A172 (cell line): ENCODE measurements at places on chromosomes 1 and 21. TPM values are rescaled to one million over a fixed set of nuclear protein-coding genes. Genes with fewer than 3 reads are reported as not detected.
A peak's percentile ranks its signal among the peaks of the same experiment; 100 is the strongest.

Gene CFAP141
- total RNA-seq = not detected in 2 replicates

Gene SPRR3
- not detected in 2 replicates for total RNA-seq

DNA sequence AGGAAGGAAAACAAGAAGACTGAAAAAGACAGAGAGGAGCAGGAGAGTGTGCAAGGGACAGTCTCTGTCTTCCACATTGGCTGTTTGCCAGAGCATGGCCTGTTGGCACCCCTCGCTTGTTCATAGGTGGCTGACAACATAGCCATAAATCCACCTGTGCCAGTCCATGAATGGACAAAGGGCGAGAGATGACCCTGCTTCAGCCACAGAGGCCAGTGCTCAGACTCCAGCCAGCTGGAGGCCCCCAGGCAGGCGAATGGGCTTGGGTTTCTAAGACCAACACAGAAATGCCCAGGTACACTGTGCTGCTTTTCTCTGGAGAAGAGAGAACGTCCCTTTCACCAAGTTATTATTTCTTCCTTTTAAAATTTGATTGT is 60.6 kb downstream of the RIPK4 start:
- DNase-seq = no peak

DNA sequence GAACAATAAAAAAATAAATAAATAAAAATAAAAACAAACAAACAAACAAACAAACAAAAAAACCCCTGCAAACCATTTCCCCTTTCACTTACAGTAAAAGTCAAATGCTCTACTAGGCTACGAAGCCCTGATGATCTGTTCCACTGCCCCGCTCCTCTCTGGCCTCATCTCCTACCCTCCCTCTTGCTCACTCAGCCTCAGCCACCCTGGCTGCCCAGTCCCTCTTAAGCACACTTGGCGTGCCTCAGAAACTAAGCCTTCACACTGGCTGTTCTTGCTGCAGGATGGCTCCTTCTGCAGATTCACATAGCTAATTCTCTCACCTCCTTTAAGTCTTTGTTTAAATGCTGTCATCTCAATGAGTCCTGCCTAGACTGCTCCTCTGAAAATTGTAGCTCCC is 30.8 kb upstream of the UHMK1 start:
- DNase-seq = no peak

DNA sequence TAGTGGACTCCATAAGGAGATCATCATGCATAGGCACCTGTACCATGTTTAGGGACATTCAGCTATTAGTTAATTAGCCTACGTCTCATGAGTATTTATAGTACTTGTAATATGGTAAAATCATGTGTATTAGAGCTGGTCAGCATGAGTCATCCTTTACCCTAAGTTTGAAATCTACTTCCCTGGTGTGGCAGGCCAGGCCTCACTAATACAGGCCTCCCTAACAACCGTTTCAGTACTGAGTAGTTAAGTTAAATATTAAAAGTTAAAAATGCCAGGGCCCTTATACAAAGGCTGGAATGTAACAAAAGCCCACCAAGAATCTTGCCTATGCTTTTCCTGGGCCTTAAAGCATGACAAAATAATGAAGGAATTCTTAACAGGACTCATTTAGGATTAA is 356.3 kb upstream of the DPYD start:
- DNase-seq = peak; percentile 30

DNA sequence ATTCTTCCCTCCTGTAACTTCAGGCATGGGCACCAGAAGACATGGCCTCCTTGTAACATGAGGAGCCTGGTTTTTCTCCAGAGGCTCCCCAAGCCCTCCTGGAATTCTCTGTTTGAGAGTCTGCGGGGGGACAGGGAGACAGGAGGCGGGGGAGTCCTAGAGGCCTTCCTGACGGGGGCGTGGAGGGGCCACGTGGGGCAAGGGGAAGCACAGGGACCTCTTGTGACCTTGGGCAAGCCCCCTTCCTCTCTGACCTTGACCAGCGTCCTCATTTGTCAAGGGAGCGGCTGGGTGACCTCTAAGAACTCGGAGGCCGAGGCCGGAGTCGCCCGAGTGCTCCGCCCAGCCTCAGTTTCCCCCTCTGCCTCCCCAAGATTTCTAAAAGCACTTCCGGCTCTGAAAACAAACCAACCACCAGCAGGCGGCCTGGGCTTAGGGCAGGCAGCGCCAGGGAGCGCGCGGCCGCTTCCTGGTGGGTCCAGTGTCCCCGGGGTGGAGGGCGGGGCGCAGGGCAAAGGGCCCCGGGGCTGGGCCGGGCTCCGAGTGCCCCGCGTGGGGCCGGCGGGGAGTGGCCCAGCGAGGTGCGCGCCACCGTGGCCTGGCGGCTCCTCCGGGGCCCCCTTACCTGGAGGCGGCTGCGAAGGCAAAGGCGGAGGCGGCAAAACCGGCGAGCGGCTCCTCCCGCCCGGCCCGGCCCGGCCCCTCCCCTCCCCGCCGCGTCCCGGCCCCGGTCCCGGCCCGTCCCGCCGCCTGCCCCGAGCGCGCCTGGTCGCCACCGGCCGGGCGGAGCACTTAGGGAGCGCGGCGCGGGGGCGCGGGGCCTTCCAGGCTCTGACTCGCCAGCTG is at the start of gene TMCO4:
TMCO4 (minus strand) TSS at position 687 of the 846 bp plus-strand sequence. CDS start 19,158 bp downstream, outside the sequence.
- no peak for DNase-seq

GRCh38 chr1:110285316-110285715 is 53.9 kb upstream of the RBM15 start:
- DNase-seq = no peak

Gene NKAIN1
- 2.5 and 3.3 TPM in 2 replicates for total RNA-seq

Gene SLC44A5
- 3.4 and 3.7 TPM in 2 replicates for total RNA-seq

DNA sequence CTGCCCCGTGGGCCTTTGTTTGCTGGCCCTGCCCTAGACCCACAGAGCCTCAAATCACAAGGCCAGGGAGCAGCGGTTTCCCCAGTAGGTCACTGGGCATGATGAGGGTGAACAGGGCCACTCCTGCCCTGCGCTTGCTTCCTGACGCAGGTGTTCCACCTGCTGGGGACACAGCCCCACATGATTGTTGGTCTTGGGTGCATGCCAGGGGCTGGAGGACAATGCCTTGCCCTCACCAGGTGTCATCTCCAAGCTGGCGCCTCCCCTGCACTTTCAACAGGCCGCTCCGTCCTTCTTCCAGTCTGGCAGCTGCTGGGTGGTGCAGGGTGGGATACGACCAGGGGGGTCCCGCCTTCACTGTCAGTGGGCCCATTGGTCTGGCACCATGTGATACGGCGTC is 24.3 kb downstream of the IL10RB start:
- no peak for DNase-seq

- peak; percentile 33 for DNase-seq
Measured at GRCh38 chr1:75097654-75098053, 36.5 kb upstream of the LHX8 start.

Gene HES3
- not detected in 2 replicates for total RNA-seq
